ENCODE measurements at places on chromosomes 12 and 14.

- DNase-seq: no peak
Measured at GRCh38 chr14:72916174-72916573, 10.1 kb upstream of the DCAF4 start.

- no peak for DNase-seq
Measured at GRCh38 chr14:23121361-23121771, 2.3 kb upstream of the CEBPE start.

- DNase-seq: no peak
Measured at GRCh38 chr14:66174453-66174891, 311.7 kb upstream of the CCDC196 start.

GRCh38 chr12:110927546-110927945 is 7.2 kb upstream of the MYL2 start:
- DNase-seq: no peak

- DNase-seq: no peak
Measured at GRCh38 chr14:89958966-89959365, 3.2 kb downstream of the TDP1 start.

GRCh38 chr14:35988972-35989690 is 163.0 kb downstream of the BRMS1L start:
- no peak for DNase-seq

DNA sequence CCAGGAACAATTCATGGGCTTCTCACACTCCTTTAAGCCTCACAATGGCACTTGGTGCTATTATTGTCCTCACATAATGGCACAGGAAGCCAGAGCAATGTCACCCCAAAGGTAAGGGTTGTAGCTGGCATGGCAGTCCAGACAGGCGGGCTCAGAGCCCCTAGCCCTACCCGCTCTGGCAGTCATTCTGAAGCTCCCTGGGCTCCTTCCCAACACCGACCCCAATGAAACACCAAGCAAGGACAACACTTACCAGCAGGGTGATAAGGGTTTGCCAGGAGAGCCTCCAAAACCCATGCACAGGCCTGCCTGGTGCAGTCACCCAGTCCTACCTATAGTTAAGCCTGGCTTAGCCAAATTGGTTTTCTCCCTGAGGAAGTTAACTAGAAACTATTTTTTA is 30.8 kb downstream of the MAX start:
- no peak for DNase-seq

- no peak for DNase-seq
Measured at GRCh38 chr12:109513051-109513450, 35.6 kb downstream of the UBE3B start.

DNA sequence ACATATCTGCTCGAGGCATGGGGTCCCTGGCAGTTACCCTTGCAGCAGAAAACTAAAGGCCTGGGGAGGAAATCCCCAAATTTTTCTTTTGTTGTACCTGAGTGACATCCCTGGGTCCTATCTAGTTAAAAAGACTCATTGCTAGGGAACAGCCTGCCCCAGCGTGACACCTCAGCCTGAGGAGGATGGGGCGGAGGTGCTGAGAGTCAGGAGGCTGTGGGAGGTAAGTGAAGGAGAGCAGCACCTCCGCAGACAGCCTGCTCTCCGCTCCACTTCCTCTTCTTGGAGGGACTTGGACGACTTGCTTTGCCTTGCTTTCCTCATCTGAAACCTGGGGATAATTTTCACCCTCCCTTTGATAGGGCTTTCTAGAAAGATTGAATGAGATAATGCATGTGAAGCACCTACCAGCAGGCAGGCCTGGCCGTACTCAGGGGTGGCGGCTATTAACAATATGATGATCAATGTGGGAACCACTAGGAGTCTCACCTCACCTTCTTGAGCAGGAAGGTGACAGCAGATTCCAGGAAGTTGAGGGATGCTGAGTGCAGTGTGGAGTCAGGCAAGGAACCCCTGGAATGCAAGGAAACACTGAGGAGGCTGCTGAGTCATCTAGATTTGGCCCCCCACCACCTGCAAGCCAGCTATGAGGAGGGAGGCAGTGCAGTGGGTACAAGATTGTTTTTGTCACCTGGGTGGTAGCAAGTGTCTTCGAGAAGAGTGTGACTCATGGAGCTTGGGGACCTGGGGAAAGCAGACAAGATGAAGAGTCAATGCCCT is 23.2 kb downstream of the UBE3B start:
- no peak for DNase-seq

- no peak for DNase-seq
Measured at GRCh38 chr14:96077983-96078624, 38.9 kb downstream of the C14orf132 start.

- no peak for DNase-seq
Measured at GRCh38 chr12:29561664-29562071, 64.2 kb upstream of the OVCH1 start.

DNA sequence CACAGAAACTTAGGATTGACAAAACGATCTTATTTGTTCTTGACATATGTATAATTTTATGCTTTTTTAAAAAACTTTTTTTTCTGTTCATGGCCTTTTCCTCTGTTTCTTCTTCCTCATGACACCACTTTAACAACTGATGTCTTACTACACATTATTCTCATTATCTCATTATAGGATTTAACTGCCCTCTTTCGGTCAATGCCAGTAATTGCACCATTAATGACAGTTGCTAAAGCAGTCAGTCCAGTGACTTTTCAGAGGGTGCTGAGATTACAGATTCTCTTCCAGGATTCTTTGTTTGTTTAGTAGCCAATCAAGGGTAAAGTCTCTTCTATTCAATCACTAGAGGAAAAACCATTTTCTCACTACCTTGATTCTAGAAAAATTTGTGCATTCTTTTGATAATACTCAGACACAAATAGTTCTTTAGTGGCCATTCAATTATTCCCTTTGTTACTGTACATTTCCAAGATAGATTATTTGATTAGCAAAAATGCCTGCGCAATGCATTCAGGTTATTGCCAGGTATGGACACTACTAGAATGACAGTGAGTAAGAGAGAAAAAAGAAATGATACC is 50.1 kb downstream of the KLRG1 start:
- no peak for DNase-seq

DNA sequence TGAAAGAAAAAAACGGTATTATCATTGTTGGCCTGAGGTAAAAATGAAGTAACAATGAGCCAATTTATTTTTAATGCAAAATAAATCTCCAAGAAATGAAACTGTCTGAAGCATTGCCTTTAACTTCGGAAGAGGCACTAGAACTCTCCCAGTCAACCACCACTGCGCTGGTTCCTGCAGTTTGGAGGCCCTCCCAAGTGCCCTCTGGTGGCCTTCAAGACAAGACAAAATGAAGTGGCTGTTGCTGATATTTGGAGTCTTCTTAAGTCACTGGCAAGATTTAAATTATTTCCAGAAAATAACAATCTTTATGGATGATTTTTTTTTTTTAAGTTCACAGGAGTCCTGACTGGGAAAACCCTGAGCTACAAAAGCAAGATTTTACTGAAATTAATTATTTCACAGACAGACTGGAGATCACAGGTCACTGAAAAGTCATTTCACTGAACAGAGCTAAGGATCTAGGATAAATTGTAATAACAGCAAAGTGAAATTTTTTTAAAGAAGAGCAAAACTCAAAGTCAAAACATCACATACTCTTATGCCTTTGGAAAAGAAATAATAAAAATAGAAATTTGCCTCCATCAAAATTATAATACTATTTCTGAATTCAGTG is 58.2 kb downstream of the DICER1 start:
- DNase-seq: no peak

GRCh38 chr12:45547132-45547531 is 182.4 kb upstream of the ARID2 start:
- no peak for DNase-seq

DNA sequence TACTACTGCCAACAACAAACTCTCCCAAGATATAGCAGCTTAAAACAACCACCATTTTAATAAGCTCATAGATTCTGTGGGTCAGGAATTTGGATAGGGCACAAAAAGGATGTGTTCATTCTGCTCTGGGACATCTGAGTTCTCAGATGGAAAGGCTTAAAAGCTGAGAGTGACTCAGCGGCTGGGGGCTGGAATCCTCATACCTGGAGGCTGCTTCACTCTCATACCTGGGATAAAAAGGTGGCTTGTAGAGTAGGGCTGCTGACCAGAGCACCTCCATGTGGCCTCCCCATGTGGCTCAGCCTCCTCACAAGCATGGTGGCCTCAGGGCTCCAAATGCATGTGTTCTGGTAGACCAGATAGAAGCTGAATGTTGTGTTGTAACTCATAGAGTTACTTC is 20.2 kb upstream of the PELI2 start:
- DNase-seq: no peak
